Activated T-cell treated with anti-CD3 and anti-CD28 coated beads for 1 hour (primary cell): ENCODE measurements at places on chromosomes 2 and 18.

DNA sequence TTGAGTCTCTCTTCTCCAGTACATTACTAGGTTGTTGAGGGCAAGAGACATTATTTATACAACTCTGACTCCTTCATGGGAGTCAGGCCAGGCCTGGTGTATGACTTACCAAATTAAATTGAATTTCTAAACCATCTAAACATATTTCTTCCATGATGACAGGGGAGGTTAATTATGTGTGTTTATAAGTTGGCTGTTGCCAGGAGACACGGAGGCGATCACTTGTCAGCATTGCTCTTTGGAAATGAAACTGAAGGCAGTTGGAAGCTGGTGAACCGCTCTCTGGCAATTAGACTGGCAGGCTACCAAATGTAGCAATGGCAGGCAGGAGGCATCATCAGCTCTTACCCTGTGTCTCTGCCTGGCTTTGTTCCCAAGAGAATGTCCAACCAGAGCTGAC, 241.4 kb downstream of the KCNS3 start:
- no peak for DNase-seq

DNA sequence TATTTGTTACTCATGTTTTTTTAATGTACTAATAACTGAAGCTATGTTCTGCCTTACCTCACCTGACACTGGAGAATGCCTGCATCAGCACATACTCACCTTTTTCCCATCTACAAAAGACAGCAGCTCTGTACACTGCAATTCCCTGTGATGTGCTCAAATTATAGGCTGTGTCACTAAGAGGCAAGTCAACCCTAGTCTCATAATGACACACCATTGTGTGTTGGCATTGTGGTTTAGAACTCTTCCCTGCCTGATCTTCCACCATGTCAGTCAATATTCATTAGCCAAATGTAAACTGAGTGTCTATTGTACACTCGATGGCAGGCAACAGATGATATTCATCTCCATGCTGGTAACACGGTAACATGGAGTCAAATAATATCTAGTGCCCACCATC, 332.1 kb upstream of the TCF4 start:
- no peak for DNase-seq

- no peak for DNase-seq
These were observed 74.1 kb upstream of the DSEL start for GRCh38 chr18:67590571-67591141.

GRCh38 chr2:233373316-233373715, 19.0 kb downstream of the DGKD start:
- DNase-seq: no peak

- DNase-seq: no peak
These were observed 505.6 kb upstream of the SLC8A1 start for GRCh38 chr2:40957508-40957907.

GRCh38 chr2:163580757-163581156, 155.1 kb downstream of the FIGN start:
- no peak for DNase-seq

- no peak for DNase-seq
These were observed 483.9 kb upstream of the DDX18 start for GRCh38 chr2:117330641-117331040.
